ENCODE measurements at places on chromosomes 1 and 21. TPM values are rescaled to one million over a fixed set of nuclear protein-coding genes. Genes with fewer than 3 reads are reported as not detected.

DNA sequence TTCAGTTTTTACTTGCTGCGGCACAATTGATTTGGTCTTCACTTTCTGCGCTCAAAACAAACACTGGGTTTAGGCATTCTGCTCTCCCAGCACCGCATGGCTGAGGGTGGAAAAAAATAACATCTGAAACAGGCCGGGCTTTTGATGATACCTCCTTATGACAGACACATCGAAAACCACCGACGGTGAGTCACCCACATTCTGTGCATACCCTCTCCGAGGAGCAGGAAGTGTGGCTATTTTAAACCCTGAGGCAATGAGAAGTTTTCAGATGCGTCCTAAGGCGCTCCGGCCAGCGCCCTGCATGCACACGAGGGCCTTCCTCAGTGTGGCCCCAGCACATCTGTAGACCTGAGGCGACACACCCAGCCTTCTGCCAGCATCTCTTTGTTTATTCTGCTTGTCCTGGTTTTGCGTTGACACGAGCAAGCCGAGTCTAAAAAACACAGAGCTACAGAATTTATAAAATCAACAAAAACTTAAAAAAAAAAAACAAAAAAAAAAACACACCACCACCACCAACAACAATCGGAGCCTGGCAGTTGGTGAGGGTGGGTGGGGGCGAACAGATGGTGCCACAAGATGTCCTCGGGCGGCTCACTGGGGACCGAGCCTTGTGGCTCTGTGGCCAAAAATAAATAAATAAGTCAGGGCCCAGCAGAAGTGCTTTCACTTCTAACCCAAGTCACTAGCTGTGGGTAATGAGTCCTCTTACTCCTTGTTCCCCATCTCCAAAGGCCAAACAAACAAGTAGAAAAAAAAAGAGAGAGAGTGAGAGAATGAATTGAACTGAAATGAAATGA, 162.6 kb upstream of the IRF2BP2 start:
- ATAC-seq, result peak; percentile 87

GRCh38 chr1:998745-998994, 1.2 kb downstream of the HES4 start:
- ATAC-seq, result no peak

GRCh38 chr1:224333309-224333926, 3.4 kb upstream of the NVL start:
- peak; percentile 46 for ATAC-seq

KISS1 gene
- not detected for total RNA-seq

CLDN17 gene
- not detected for total RNA-seq

Data from activated T-helper 17 cell treated with anti-CD3 and anti-CD28 coated beads, Interleukin-2, amount 50 U/mL, for 72 hours (primary cell).